Pericardium fibroblast (primary cell): ENCODE measurements at places on chromosomes 3 and 15. TPM values are rescaled to one million over a fixed set of nuclear protein-coding genes. Genes with fewer than 3 reads are reported as not detected.

OCA2 gene
- total RNA-seq, result 0.12 TPM in 1 of 2 replicates, not detected in the other

CLK3 gene
- 39.4 and 46.3 TPM in 2 replicates for total RNA-seq

THOC7 gene
- 46.4 and 47.0 TPM in 2 replicates for total RNA-seq

IQCF6 gene
- not detected in 2 replicates for total RNA-seq

GOLGA6L4 gene
- total RNA-seq, result under 0.01 and 0.60 TPM in 2 replicates

BCHE gene
- 28.5 and 54.6 TPM in 2 replicates for total RNA-seq

DUOXA2 gene
- not detected in 2 replicates for total RNA-seq

ST3GAL6 gene
- total RNA-seq, result 3.7 and 4.0 TPM in 2 replicates

ERC2 gene
- under 0.01 TPM in 1 of 2 replicates, not detected in the other for total RNA-seq

COL8A1 gene
- 113 and 215 TPM in 2 replicates for total RNA-seq

OIP5 gene
- total RNA-seq, result 0.58 TPM in 1 of 2 replicates, not detected in the other

DUOX1 gene
- total RNA-seq, result not detected in 2 replicates

KLF15 gene
- total RNA-seq, result 28.6 and 40.0 TPM in 2 replicates

MYO9A gene
- total RNA-seq, result 12.0 and 14.4 TPM in 2 replicates

GPR149 gene
- total RNA-seq, result not detected in 2 replicates

ACKR2 gene
- total RNA-seq, result 1.9 and 3.9 TPM in 2 replicates

ZNF774 gene
- total RNA-seq, result 0.09 and 0.12 TPM in 2 replicates

LMAN1L gene
- total RNA-seq, result 0.23 TPM in 1 of 2 replicates, not detected in the other

GOLGA6L10 gene
- 0.23 TPM in 1 of 2 replicates, not detected in the other for total RNA-seq

TLR9 gene
- under 0.01 TPM in 1 of 2 replicates, not detected in the other for total RNA-seq

WDR93 gene
- total RNA-seq, result not detected in 2 replicates

TMEM207 gene
- total RNA-seq, result not detected in 2 replicates

MUC13 gene
- total RNA-seq, result not detected in 2 replicates

C3orf49 gene
- not detected in 2 replicates for total RNA-seq

SPESP1 gene
- 3.7 and 4.8 TPM in 2 replicates for total RNA-seq

GP9 gene
- not detected in 2 replicates for total RNA-seq

MOBP gene
- total RNA-seq, result not detected in 2 replicates

RTP1 gene
- not detected in 2 replicates for total RNA-seq

RTP3 gene
- total RNA-seq, result not detected in 2 replicates

BFSP2 gene
- total RNA-seq, result not detected in 2 replicates

COMMD4 gene
- 75.2 and 97.9 TPM in 2 replicates for total RNA-seq

CFAP92 gene
- not detected in 2 replicates for total RNA-seq

CYP1A1 gene
- total RNA-seq, result 0.23 TPM in 1 of 2 replicates, not detected in the other

KCNMB2 gene
- total RNA-seq, result under 0.01 TPM in 1 of 2 replicates, not detected in the other

PLIN1 gene
- total RNA-seq, result 0.26 and 1.2 TPM in 2 replicates

OR4F6 gene
- total RNA-seq, result not detected in 2 replicates

SLC38A3 gene
- total RNA-seq, result not detected in 2 replicates

GASK1A gene
- 0.47 and 2.3 TPM in 2 replicates for total RNA-seq

CAND2 gene
- 2.3 and 6.0 TPM in 2 replicates for total RNA-seq

CACNA2D3 gene
- 3.4 TPM in 1 of 2 replicates, not detected in the other for total RNA-seq

CCR1 gene
- not detected in 2 replicates for total RNA-seq

PPARG gene
- total RNA-seq, result 16.6 and 44.0 TPM in 2 replicates

SH3GL3 gene
- total RNA-seq, result 0.47 and 1.3 TPM in 2 replicates

IMPDH2 gene
- total RNA-seq, result 237 and 483 TPM in 2 replicates

ANXA2 gene
- total RNA-seq, result 2,094 and 3,132 TPM in 2 replicates

TPRG1 gene
- total RNA-seq, result 0.47 and 1.4 TPM in 2 replicates

CFAP91 gene
- 0.34 TPM in 1 of 2 replicates, not detected in the other for total RNA-seq

MED12L gene
- 0.12 and 0.26 TPM in 2 replicates for total RNA-seq

GUCA1C gene
- total RNA-seq, result not detected in 2 replicates

ZKSCAN7 gene
- 4.6 and 5.7 TPM in 2 replicates for total RNA-seq

NCKIPSD gene
- total RNA-seq, result 20.1 and 44.0 TPM in 2 replicates

ITPKA gene
- total RNA-seq, result 2.8 and 4.8 TPM in 2 replicates

KIF23 gene
- 3.5 and 3.7 TPM in 2 replicates for total RNA-seq

IGSF10 gene
- 7.3 and 16.9 TPM in 2 replicates for total RNA-seq

SYNPR gene
- total RNA-seq, result not detected in 2 replicates
